DND-41 (cell line): ENCODE measurements at places on chromosomes 13 and 19.

DNA sequence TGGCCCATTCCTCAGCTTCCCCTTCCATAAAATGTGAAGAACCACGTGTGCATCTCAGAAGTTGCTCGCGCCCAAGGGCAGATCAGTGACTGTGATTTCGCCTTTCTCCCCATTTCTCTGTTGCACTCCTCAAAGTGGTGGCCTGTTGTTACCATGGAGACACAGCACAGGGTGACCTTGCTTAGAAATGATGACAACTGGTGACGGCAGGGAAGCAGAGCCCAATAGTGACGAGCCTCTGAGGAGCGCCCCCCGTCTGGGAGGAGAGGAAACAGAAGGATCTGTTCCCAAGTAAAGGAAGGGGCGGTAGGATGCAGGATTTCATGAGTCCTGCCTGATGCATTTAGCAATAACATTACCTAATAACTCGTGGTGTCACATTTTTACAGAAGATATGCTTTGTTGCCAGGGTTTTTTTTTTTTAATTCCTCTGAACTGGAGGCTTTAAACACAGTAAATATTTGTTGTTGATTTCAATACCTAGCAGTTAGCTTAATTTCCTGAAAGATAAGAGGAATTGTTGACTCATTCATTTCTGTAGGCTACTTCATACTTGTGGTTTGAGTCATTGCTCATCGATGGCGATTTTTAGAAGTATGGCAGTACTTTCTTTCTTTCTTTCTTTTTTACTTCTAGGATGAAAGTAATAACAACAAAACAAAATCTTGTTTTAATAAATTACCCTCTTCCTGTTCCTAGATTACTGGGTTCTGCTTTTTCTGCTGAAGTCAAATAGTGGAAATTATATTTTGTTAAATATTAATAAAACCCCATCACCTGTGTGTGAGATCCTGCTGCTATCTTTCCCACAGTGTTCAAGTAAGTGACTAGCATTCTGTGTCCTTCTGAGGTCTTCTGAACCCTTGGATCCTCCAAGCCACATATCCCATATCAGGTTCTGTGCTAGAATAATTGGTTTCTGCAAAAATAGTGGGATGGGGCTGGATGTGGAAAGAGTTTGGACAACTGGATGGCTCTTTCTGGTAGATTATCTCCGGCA lies 36.0 kb downstream of the MBNL2 start:
- DNase-seq = no peak

DNA sequence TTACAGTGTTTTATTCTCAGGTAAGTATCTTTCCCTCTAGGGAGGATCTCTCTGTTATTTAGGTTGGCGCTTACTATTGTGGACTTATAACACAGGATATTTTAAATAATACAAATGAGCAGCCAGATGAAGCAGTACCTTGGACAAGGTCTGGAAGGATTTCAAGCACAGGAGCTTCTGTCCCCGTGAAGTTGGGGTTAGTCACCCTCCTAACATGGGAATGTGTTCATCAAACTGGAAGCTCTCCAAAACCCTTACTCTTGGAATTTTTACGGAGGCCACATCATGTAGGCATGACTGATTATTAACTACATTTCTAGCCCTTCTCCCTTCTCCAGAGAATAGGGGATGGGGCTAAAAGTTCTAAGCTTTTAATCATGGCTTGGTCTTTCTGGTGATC lies 38.3 kb upstream of the SPRY2 start:
- no peak for DNase-seq

DNA sequence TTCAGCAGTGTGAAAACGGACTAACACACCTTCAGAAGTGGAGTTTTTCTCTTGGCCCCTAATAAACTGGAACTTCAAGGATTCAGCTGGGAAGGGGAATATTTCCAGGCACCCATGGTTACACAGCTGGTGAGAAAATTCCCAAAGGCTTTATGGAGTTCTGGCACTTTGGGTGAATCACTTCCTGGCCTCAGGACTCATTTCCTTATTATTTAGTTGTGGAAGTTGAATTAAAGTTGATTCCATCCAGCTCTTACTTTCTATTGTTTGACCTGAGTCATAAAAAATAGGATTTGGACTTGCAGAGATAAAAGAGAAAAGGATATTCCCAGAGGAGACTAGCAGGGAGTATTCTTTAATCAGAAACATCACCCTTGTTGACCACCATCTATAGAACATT lies 882.1 kb downstream of the UQCRFS1 start:
- no peak for DNase-seq

DNA sequence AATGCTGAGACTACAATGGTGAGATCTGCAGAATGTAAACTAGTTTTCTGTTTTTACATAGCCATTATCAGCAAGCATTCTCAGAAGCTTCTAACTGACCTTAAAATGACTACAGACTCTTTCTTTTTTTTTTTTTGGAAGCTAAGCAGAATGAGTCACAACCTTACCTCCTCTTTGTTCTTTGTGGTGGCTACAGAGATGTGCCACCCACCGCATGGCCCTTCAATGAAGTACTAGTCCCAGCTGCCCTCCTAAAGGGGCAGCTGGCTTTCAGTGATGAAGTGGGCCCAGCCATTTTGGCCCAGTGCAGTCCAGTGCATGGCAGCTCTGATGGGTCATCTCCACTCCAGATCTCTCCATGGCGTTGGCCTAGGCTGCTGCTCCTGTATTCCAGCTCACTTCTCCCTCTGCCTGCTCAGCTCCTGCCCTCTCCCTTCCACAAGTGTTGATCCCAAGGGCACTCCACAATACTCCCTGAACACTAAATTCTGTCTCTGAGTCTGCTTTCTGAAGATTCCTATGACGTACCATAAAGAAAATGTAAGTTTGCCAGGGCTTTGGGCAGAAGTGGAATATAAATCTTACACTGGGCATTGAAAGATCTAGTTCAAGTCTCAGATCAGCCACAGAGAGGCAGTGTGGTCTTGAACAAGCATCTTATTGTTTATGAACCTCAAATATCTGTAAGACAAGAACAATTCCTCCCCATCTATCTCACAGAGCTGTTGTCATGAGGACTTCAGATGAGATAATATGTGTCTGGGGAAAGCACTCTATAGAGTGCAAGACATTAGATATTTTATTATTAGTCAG lies 85.6 kb downstream of the RXFP2 start:
- no peak for DNase-seq

DNA sequence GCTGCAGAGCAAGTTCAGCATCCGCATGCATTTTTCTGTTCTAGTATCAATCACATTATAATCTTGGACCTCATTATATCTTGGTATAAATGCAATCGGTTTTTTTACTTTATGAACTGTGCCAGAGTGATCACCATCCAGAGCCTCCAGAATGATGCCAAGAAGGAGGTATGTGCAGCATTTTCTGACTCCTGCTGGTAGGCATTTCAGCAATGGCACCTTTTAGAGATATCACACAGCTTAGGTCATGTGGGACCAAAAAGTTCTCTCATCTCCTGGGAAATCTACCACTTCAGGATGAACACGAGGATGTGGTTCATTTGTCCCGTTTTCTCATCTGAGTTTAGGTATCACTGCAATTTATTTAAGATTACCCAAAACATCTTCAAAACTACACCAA lies 220.4 kb downstream of the VWA8 start:
- DNase-seq = no peak
